ENCODE measurements at places on chromosomes 6 and 20.

GRCh38 chr6:53284901-53285300 is 63.8 kb downstream of the ELOVL5 start:
- no peak for DNase-seq

DNA sequence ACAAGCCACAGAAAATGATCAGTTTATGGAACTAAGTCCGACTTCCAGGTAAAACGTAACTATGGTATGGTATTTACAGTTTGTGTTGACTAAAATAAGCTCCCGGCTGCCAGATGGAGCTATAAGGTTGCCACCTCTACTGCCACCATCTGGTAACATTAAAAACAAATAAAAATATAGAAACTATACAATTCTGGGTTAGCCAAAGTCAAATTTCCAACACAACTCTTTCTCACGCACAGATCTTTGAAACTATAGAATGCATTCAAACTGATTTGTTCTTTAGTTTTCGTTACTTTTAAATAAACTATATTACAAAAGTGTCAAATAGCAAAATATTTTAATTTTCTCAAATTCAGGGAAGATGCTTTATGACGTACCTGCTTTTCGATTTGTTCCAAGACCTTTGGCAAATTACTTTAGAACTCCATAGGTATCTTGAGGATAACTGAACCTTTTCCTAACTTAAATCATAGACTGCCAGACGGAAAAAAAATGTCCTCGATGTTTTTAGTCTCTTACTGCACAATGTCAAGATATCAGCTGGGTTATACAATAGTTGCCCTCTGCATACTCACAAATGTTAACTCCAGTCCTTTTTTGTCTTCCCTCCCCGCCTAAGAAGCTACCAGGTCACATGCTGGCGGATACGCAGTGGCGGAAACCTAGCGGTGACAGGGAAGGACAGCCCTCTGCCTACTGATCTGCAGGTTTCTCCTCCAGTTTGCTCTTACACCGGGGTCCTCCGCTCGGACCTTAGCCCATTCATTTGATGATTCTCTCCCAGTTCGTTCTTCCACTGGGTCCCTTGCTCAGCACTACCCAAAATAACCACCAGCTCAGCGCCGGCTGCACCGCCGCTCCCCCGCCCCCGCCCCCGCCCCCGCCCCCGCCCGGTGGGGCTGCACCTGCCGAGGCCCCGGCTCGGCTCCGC is 888 bp downstream of the SLC17A5 start:
- DNase-seq: peak; percentile 52

DNA sequence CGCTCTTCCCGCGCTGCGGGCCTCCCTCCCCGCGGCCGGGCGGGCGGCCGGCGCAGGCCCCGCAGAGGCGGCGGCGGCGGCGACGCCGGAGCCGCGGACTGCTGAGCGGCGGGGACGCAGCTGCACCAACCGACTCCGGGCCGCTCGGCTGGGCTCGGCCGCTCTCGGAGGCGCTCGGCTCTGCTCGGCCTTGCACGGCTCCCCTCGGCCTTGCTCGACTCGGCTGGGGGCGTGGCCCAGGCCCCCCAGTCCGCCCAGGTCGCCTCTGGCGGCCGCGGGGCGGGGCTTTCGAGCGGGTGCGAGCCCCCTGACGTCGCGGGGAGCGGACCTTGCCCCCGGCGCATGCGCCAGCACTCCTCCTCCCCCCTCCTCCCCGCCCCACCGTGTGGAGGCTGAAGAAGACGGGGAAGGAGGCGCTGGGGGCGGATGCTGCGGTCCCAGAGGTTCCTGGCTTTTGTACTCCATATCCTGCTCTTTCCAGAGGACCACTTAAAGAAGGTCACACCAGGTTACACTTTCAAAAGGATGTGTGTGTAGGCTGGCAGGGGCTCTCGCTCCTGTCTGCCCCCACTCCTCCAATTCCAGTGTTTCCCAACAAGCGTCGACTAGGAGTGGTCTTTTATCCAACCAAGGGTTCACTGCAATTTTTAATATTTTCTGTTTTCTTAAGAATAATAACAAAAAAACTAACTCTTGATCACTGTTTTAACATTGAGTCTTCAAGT is at the start of gene ZHX3:
Gene ZHX3, minus strand, starts transcription at position 186 of the 725 bp plus-strand sequence. CDS start 112,815 bp downstream, outside the sequence.
- peak; percentile 96 for DNase-seq

GRCh38 chr6:51303338-51303737 is 484.7 kb downstream of the TFAP2B start:
- no peak for DNase-seq

DNA sequence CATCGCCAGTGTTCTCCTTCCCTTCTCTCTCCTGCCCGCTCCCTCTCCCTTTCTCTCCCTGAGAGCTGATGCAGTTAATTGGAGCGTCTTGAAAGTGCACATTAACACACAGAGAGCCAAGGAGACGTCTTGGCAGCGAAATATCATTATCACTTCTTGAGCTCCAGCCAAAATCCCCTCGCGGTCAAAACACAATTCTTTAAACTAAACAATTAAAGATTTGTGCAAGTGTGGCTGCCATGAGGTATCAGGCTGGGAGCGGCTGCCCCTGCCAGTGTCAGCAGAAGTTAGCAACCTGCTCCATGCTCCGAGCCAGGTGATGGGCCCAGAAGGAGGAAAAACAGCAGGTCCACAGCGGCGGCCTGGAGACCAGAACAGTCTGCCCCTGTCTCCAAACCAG is 100.9 kb upstream of the FOXP4 start:
- no peak for DNase-seq

DNA sequence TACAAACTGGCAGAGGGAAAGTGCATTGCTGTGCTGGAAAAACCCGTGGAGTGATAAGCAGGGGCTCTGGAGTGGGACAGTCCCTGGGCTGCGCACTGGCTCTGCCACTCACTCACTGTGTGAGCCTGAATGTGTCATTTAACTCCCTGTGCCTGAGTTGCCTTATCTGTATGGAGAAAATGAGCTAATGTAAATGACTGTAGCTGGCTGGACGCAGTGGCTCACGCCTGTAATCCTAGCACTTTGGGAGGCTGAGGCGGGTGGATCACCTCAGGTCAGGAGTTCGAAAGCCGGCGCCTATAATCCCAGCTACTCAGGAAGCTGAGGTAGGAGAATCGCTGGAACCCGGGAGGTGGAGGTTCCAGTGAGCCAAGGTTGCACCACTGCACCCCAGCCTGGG is 18.4 kb upstream of the RPN2 start:
- no peak for DNase-seq

- no peak for DNase-seq
Measured at GRCh38 chr6:125481056-125481455, 179.3 kb upstream of the HDDC2 start.

DNA sequence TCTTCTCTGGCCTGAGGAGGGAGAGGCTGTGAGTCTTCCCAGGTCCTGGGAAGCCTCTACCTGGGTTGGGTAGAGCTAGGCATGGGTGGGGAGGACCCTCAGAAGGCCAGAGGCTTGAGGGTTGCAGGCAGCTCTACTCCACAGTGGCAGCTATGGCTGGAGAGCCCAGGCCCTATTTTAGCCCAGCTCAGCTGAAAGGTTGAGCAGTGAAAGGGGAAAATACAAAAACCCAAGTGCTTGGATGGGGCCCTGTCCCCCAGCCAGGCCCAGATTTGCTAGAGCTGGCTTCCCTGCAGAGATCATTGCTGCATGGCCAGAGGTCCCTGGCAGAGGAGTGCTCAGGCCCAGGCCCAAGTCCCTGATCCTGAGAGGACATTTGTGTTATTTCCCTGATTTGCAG is 45.7 kb downstream of the SUN5 start:
- no peak for DNase-seq

DNA sequence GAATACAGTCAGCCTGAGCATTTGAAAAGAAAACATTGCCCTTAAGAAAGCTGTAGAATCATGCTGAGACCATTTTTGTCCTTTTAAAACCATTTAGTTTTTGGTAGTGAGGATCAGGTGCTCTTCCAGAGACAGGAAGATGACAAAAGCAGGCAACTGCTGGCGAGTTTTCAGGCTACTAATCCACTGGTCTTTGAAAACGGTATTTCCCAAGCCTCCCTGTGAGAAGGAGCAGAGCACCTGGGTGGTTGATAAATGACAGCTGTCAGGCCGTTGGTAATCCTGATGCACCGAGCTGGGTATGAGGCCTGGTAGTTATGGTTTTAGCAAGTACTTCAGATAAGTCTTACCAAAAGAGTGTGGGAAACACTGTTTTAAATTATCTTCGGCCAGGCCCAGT is 10.1 kb upstream of the SEC63 start:
- DNase-seq: no peak

GRCh38 chr6:38370653-38371601 is 268.8 kb downstream of the BTBD9 start:
- no peak for DNase-seq

DNA sequence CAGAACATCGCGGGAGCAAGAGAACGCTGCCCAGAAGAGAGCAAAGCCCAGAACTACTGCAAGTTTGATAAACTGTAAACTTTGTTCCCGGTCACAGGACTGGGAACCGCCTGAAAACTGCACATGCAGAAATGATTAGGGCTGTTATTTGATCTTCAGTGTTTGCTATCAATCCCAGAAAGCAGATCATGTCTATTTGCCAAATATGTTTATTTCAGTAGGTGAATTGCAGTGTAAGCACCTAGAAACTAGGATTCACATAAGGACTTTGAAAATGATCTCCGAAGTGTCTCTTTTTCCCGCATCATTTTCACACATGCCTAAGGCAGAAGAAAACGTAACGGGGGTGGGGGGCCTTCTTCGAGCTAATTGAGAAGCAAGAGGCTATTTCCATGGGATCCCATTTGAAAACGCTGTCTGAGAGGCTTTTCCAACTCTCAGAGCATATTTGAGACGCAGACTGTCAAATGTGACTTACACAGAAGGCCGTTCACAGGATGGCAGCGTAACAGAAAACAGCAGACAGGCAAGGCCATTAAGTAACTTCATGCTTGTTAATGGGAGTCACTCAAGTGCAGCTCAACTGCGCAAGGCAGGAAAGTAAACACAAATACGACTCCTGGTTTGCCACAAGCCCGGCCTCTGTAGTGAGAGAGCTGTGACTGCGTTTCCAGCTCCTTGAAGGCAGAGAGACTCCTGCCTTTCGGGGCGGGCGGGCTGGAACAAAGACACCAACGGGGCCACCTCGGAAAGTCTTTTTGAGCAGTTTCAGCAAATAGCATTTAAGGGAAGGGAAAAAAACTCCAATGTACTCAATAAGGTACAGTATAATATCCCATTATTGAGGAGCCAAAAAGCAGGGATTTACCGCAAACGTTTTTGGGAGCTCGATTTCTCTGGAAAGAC is 144.7 kb upstream of the ZNF217 start:
- DNase-seq: no peak

DNA sequence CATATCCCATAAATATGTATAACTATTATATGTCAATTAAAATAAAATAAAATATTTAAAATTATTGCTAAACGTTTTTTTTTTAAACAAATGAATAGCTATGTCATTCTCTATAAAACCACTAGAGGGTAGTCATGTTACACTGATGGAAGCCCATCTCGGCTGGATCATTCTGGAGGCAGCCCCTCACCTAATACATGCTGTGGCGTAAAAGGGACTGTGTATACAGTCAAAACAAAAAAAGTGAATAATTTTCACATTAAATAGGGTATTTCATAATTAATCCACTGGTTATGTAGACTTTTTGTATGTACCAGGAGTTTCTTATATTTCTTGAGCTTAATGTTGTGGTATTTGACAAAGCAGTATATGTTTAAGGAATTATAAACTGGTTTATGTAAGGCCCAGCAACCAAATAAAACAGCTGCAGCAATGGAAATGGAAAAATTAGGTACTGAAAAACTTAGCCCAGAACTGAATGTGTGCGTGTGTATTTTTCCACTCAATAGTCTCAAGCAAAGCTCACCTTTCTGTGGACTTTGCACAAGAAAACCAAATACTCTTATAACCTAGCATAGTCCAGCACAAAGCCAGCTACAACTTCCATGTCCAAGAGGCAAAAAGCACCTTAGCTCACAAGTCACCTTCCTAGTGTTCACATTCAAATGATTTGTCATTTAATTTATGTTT is 81.7 kb downstream of the COL9A1 start:
- no peak for DNase-seq
